ENCODE measurements at places on chromosomes 13 and 19.

GRCh38 chr13:20721454-20722357 is 18.2 kb downstream of the IL17D start:
- no peak for DNase-seq

DNA sequence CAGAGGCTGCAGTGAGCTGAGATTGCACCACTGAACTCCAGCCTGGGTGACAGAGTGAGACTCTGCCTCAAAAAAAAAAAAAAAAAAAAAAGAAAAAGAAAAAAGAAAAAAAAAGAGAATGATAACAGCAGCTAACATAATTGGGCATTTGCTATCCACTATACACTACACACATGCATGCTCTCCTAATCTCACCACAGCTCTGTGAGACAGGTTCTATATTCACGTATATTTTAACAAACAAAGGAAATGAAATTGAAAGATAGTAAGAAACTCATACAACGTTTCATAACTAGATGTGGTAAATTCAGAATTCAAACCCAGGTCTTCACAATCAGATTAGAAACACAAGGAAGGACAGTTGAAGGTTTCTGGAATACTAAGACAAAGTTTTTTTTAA is 265.7 kb downstream of the DIAPH3 start:
- no peak for DNase-seq

DNA sequence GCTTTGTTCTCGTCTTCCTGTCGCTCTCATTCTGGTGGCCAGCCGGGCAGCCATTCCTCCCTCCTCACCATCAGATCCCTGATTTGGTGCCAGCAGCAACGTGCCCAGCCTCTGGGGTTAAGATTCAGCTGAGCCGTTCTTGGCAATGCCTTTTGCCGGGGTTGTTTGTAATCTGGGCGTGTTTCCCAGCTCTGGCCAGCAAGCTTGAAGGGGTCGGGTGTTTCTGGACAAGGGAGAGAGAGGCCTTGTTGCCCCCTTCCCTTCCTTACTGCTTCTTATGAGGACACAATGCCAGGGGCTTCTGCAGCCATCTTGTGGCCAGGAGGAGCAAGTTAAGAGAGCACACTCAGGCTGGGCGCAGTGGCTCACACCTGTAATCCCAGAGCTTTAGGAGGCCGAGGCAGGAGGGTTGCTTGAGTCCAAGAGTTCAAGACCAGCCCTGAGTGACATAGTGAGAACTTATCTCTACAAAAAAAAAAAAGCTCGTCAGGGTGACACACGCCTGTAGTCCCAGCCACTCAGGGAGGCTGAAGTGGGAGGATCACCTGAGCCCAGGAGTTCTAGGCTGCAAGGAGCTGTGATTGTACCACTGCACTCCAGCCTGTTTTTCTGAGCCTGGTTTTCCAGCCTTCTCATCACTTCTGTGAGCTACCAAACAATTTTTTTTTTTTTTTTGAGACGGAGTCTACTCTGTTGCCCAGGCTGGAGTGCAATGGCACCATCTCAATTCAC is 10.7 kb upstream of the CRTC1 start:
- no peak for DNase-seq

GRCh38 chr19:33473653-33474305 is 47.8 kb downstream of the PEPD start:
- peak; percentile 4 for DNase-seq

DNA sequence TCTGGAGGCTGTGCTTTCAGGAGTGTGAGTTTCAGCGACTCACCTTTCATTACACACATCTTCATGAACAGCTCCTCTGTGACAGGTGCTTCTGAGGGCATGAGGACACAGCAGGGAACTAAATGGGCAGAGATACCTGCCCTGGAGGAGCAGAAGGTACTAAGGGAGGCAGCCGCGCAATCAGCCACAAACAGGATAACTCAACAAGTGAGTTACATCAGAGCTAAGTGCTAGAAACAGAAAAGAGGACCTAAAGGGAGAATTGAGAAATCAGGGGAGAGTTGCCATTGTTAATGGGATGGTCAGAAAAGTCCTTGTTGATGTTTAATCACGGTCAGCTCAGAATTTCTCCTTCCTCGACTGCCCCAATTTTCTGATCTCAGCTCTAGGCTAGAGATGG is 42.5 kb downstream of the SYDE1 start:
- DNase-seq, result no peak

GRCh38 chr19:13154241-13154778 is 4.1 kb downstream of the IER2 start:
- peak; percentile 61 for DNase-seq

GRCh38 chr13:111902726-111903125 is 164.2 kb upstream of the SOX1 start:
- DNase-seq, result no peak

- no peak for DNase-seq
These were observed 25.6 kb upstream of the NDFIP2 start for GRCh38 chr13:79455331-79455730.

GRCh38 chr13:20923272-20923671 is 20.7 kb upstream of the XPO4 start:
- DNase-seq, result no peak

GRCh38 chr19:16022251-16022650 is 54.0 kb upstream of the TPM4 start:
- DNase-seq, result no peak

GRCh38 chr19:48329167-48329891 is 4.0 kb downstream of the EMP3 start:
- peak; percentile 41 for DNase-seq

- DNase-seq, result no peak
These were observed 10.0 kb upstream of the IGFL3 start for GRCh38 chr19:46134527-46134926.

- DNase-seq, result no peak
These were observed 3.6 kb downstream of the GJA3 start for GRCh38 chr13:20157151-20157796.

DNA sequence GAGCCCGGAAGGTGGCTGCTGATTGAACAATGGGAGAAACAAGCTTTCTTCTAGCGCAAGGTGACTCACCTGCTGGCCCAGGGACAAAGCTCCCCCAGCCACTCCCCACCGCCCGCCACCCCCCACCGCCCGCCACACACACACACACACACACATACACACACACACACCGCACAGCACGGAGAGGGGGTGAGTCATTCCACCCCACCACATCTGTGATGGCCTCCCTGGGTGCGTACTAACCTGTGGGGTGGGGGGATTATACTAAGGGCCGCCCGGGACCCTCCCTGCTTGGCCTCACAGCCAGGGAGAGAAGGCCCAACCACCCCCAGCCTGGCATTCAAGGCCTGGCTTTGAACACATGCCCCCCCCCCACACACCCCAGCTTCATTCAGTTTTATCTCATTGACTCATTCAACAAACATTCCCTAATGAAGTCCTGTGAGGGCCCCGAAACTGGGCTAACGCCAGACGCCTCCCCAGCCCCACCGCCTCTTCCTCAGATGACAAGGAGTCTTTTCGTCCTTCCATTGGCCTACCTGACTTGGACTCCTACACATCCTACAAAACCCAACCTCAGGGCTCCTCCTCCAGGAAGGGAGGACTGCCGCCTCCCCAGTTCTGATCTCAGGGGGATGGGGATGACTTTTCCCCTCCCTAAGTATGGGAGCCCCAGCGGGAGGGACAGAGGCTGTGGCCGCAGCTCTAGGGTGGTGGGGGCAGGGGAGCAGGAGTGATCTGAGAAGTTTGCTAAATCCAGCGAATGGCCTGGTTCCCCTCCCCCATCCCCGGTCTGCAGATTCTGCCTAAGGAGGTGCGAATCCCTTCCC is 5.8 kb upstream of the ONECUT3 start:
- DNase-seq, result peak; percentile 54

DNA sequence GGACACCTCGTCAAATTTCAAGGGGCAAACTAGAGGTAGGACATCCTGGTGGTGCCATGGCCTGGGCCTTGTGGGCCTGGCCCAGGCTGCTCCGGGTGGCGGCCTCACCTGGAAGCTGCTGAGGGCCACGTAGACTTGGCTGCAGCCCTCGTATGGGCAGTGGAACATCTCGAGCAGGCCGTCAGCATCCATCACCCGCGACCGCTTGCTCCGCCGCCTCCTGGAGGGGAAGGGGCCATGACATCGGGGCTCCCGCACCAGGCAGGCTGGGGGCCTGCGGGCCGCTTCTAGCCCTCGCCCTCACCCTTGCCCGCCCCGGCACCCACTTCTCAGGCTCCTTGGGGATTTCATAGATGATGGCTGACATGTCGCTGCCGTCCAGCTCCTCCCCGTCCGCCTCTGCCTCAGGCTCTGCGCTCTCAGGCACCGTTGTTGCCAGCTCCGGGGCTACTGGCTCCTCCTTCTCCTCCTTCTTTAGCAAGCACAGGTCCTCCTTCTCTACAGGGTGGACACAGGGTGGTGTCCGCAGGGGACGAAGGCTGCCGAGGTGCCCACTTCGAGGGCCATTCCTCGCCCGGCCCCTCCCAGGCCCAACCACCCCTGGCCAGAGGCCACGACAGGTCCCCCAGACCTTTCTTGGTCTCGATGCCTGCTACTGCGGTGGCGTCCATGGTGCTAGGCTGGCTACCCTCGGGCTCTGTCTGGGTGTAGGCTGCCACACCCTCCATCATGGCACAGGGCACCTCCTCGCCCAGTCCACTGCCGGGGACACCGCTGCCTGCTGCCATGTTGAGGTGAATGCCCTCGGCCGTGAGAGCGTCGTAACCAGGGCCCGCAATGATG is 6.0 kb upstream of the ELAVL3 start:
- no peak for DNase-seq

DNA sequence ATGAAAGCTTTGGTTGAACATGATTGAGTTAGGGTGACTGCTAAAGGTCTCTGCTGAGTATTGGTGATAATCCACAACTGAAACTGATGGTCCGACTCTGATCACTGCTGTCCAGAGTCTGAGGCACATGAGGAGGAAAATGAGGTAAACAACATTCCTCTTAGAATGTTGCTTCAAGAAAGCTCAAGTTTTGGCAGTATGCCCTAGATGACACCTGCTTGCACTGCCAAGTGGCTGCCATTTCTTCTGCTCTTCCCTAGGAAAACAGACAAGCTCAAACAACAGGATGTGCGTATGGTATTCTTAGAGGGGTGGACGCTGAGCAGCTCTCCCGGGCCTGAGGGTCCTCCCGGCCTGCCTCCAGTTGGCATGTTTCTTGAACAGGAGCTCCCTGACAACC is 15.2 kb upstream of the MTIF3 start:
- no peak for DNase-seq

DNA sequence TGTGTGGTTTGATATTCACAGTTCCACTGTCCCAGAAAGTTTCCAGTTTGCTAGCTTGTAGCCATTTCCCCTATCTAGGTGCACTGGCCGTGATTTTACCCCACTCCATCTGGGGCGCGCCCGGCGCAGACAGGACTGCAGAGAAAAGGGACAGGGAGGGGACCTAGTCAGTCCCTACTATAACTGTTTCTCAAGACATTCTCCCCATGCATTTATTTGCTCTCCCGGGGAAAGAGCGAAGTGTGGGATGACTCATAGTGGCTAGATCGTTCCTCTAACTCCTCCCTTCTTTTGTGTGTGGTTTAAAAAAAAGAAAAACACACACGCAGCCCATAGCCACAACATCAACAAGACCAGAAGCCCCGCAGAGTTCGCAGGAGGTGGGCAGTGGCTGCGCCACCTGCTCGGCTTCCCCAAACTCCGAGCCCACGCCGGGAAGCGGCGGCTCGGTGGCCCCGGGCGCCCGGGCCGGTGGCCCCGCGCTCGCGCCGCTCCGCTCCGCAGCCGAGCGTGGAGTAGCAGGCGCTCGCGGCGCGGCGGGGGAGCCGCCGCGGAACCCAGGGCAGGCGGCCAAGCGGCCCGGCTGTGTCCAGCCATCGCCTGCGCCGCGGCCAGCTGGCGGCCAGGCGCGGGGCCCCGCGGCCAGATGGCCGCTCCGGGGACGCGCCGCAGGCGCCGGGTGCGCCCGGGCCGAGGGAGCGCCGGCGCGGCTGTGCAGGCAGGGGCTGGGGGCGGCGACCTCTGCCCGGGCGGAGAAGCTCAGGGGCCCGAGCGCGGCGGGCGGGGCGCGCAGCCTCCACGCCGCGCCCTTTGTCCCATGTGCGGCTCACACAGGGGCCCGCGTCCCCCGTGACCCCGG is 653 bp downstream of the TMTC4 start:
- DNase-seq, result peak; percentile 44

- DNase-seq, result no peak
These were observed 33.3 kb downstream of the BLOC1S3 start for GRCh38 chr19:45211751-45212381.

DNA sequence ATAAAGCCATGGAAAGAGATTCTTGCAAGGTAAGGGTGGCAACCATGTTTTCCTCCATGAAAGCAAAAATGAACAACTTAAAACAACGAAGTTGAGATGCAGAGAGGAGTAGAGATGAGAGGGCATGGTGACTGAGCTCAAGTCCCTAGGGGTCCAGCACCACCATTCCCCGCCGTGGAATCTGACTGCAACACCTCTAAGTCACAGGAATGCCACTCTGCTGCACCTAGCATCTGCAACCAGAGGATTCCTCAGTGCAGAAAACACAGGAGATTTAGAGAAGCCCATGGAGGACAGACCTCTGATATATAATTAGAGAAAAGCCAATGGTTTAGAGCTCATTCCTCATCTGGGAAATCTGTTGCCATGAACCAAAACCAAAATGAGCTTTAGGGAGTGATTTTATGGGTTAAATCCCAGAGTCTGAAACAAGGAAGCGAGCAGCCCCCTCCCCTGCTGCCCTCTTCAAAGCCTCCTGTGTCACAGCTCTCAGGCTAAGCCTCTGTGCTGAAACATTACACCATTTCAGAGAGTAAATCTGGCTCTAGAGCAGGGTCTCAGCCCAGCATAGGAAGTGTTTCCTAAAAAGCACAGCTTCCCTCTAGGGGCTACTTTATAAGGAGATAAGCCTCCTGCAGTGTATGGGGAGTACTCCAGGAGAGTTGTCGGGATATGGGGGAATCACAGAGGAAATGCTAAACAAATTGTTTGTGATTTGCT is 1043.6 kb downstream of the UQCRFS1 start:
- DNase-seq, result no peak

DNA sequence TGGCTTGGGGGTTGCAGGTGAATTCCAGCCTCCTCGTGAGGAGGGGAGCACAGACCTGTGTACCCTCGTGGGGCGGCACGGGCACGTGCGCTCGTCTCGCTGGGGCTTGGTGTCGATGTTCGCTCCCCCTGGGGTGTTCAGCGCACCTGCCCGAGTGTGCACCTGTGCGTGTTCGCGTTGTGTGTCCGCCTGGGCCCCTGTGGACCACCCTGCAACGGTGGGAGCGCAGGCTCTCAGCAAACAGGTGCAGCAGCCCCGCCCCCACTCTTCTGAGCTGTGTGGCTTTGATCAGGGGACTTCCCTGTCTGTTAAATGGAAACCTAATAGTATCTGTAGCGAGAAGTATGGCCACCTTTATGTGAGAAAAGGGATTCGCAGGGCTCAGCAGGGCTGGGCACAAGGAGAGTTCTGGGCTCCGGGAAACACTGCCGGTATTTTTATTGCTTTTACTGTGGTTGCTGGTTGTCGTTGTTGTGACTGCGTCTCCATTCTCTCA is 549 bp downstream of the SMIM17 start:
- no peak for DNase-seq

GRCh38 chr19:35144600-35145436 is 1.8 kb downstream of the FXYD7 start:
- DNase-seq, result no peak

GRCh38 chr13:28653111-28653510 is 5.8 kb upstream of the POMP start:
- DNase-seq, result no peak

Data from activated CD8-positive, alpha-beta memory T cell treated with anti-CD3 and anti-CD28 coated beads, Interleukin-2, amount 50 U/mL, for 4 hours (primary cell).